ENCODE measurements at places on chromosomes 7 and 10. TPM values are rescaled to one million over a fixed set of nuclear protein-coding genes. Genes with fewer than 3 reads are reported as not detected.

DNA sequence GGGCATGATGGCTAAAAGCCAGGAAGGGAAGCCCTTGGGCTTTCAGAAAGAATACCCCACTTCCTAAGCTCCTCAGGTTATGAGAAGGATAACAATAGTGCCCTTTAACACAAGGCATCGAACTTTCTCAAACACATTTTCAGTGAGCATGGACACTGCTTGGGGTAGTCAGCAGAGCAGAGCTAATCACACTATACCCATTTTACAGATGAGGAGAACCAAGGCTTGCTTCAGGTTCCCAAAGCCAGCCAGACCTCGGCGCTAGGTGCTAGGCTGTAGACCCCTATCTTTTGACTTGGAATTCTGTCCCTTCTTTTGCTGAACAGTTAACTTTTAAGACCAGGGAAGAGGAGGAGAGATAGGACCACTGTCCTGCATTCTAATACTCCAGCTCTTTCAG is 1.8 kb downstream of the NEURL1 start:
- no peak for DNase-seq

DNA sequence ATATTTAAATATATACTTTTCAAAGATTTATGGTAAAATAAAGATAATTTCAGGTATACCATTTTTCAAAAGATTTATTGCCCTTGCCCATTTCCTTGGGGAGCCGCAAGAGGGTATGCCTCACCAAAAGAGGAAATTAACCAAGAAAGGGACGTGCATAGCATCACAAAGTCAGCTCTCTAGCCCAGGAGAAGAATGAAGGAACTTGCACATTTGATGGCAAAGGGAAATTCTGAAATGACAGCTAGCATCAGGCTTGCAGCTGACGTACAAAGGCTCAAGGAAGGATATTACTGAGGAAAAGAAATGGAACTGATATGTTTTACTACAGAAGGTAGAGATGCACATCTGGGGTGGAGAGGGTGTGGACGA is 93.6 kb upstream of the RSU1 start:
- no peak for DNase-seq

The GARIN1A gene
- 1.1 TPM for polyA plus RNA-seq

The FLNC gene
- 0.03 TPM for polyA plus RNA-seq

DNA sequence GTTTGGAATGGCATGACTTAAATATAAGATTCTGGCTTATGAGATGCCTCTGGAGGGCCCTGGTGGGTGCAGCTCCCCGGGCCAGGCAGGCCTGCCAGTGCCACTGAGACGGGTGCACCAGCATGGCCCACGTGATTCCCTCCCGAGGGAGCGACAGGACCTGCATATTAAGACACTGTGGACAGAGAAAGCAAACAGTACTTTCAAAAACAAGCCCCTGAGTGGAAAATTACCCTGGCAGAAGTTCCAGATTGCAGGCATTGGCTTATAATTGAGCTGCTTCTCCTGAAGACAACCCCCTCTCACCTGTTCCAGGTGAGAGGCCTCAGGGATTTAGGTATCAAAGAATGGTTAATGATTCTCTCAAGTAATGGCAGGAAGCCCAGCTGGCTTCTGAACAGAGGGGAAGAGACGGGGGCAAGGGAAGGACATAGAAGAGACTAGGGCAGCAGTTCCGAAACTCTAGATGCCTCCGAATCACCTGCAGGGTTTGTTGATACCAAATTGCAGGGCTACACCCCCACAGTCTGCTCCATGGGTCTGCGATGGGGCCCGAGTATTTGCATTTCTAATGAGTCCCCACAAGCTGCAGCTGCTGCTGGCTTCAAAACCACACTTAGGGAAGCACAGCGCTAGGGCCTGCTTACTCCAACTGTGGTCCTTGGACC is 66.0 kb upstream of the DOCK1 start:
- DNase-seq = no peak

GRCh38 chr10:43377424-43377883 is 6.0 kb downstream of the FXYD4 start:
- no peak for DNase-seq

The MSRB2 gene
- polyA plus RNA-seq = 27.6 TPM

The PARD3 gene
- 58.0 TPM for polyA plus RNA-seq

DNA sequence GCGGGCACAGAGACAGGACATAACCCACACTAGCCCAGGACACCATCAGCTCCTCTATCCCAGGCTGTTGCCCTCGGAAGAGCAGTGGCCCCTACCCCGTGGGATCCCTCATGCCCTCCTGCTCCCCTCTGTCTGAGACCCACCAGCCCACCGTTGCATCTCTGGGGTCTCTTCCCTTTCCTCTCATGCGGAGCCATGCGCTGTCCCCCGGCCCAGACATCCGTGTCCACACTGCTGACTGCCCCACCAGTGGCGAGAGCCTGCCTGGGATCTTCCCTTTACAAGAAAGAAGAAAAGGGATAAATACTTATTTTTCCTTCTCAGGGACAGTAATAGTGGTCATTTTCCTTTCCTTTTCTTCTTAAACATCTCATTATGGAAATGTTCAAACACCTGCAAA is 115.4 kb downstream of the WDR37 start:
- no peak for DNase-seq

GRCh38 chr10:110758128-110758765 is 113.5 kb upstream of the PDCD4 start:
- DNase-seq = no peak

The ACHE gene
- polyA plus RNA-seq = 0.07 TPM

DNA sequence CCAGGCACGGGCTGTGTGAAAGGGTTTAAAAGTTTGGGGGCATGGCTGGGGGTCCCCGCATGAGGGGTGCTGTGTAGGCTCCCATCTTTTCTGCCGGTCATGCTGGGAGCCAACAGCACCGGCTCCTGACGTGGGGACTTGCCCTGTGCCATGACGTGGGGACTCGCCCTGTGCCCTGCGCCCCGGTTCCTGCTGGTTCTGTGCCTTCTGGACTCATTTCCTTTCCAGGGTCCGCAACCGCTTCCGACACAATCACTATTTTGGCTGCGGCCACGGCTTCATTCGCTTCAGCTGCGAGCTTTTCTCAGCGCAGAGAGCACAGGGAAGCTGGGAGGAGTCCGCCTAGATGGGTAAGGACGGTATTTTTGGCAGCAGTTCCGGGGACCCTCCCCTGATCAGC is 7.6 kb upstream of the GIMAP8 start:
- DNase-seq = no peak

DNA sequence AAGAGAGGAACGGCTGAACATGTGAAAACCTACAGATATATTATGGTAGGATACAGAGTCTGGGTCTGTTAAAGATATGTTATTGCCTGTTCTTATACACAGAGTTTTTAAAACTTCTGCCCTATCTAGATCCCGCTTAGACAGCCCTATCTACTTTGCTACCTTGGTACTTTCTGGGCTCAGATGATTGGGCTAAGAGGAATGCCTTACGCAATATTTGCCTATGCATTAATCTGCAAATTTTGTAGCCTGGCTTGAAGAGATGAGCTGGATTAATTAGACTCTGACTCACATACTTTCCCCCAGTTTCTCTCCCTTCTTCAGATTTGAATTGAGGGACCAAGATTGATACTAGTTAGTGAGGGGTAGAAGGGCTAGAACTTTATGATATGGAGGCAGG is 33.6 kb upstream of the A1CF start:
- DNase-seq = no peak
